ENCODE measurements at places on chromosomes 2 and 18.

DNA sequence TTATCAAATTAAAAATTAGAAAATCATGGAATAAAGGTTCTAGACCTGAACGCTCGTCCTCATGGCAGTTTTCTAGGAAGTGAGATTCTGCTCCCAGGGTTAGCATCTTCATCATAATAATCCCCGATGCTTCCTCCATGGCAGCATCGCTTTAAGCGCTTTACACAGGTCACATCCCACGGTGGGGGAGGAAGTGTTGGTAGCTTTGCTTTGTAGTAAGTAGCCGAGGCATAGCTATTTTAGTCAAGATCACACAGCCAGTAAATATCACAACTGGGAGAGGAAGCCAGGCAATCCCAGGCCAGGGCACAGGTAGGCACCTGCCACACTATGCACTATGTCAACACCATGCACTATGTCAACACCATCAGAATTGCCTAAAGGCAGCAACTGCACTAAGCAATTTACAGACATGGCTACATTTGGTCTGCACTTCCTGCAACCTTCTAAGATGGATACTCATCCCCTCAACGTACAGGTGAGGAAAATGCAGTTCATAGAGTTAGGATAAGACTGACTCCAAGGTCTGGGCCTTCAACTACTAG lies 205.5 kb downstream of the FBXO15 start:
- DNase-seq, result no peak

DNA sequence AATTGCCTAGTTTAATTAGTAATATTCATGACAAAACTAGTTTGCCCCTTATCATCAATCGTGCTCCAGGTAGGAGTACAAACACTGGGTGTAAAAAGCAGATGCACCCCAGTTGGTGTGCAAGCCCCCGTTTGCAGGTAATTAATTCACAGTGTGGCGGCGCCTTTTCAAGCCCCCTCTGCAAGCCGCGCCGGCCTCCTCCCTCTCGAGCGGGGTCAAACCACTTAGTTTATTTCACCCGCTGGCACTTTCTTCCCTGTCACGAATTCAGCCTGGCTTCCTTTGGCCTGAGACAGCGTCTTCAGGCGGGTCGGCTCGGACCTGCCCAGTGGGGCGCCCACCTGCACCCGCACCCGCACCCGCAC lies 64.7 kb upstream of the MAPRE2 start:
- no peak for DNase-seq

- no peak for DNase-seq
These were observed 6.0 kb downstream of the KRCC1 start for GRCh38 chr2:88049622-88050021.

- DNase-seq, result no peak
These were observed 84.7 kb upstream of the STON1 start for GRCh38 chr2:48445091-48445725.

DNA sequence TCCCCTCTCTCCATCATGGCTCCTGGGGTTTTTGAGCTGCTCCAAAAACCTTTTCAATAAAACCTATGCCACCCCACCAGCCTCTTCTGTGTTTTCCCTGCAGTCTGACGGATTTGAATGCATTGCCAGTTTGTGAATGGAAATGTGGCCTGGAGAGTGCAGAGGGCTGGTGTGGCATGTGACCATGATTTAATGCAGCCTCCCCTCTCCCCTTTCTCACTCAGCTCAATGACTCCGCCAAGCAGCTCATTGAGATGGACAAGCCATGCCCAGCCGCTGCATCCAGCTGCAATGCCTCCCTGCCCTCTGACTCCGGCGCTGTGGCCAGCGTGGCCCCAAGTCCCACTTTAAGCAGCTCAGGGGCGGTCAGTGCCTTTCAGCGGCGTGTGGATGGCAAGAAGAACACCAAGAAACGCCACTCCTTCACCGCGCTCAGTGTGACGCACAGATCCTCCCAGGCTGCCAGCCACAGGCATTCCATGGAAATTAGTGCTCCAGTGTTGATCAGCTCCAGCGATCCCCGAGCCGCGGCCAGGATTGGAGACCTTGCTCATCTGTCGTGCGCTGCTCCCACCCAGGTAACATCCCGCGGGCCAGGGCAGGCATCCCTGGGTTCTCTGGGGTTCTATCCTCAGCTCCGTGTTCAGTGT lies 215.3 kb downstream of the SEPTIN10 start:
- no peak for DNase-seq

- DNase-seq, result no peak
These were observed 9.7 kb upstream of the WNT10A start for GRCh38 chr2:218870984-218871344.

DNA sequence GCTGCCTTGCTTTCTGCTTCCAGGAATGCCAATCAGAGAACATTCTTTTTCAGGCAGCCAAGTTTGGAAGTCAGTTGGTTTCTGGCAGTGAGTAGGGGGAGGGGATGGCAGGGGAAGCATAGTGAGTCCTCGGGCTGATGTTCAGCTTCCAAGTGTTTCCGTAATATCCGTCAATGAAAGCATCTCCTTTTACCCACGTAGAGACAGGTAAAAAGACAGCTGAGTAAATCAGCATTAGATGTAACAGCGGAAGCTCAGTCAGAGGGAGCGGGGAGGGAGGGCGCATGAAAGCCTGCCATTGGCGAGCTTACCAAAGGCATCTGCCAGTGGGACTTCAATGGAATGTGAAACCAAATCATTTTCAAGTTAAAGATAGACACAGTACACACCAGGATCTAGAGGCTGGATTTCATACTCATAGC lies 117.1 kb upstream of the DTNA start:
- DNase-seq, result no peak

- DNase-seq, result no peak
These were observed 247.9 kb upstream of the SYT4 start for GRCh38 chr18:43525169-43525568.

DNA sequence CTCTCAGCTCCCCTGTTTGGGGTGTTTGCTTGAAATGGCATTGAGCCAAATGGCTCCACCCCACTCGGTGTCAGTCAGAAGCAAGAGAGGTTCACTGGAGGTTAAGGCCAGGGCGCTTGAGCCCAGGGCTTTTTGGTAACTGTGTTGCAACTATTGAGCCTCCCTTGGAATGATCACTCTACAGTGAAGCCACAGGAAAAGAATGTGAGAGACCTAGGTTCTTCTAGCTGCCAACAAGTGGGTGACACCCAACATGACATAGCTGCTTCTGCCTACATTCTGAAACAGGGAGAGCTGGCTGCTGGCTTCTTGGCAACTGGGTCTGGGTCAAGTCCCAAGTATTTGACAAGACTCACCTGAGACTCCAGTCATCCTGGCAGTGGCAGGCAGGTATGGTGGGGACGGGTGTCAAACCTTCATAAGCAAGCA lies 7.1 kb upstream of the GRHL1 start:
- DNase-seq, result no peak

DNA sequence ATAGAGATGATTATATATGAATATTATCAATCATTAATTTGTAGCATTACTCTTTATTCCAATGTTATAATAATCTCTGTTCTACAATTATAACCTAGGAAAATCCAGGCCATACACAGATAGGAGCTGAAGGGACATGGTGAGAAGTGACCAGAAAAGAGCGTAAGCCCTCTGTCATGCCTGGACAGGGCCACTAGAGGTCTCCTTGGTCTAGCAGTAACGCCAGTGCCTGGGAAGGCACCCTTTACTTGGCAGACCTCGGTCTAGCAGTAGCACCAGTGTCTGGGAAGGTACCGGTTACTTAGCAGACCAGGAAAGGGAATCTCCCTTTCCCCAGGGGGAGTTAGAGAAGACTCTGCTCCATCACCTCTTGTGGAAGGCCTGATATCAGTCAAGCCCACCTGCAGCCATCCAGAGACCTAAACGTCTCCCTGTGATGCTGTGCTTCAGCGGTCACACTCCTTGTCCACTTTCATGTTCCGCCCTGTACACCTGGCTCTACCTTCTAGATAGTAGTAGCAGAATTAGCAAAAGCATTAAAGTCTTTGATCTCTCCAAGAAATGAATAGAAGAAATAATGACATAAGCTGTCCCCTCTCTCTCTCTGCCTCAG lies 447.5 kb upstream of the FSIP2 start:
- DNase-seq, result no peak

DNA sequence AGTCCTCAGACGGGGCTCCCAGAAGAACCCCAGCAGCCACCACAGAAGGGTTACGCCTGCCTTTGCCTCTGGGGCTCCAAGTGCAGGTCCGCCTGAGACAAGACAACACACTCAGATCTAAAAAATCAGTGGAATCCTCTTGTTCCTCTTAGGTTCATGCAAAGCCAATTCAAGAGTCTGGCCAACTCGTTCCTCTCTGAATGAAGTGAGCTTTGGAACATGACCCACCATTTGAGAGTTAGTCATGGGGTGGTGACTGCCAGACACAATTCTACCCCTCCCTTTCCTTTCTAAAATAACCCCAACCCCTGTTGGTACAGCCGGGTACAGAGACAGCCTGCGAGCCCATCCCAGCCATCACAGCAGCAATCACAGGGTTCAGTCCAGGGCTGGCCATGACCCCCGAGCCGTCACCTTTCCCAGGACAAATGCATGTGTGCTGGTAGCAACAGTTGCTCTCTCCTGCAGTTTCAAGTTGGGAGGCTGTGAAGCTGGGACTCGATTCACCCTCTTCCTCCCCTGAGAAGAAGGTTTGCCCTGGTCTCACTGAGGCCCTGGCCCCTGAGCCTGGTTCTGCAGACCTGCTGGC lies 183.1 kb upstream of the SH3BP4 start:
- DNase-seq, result no peak

DNA sequence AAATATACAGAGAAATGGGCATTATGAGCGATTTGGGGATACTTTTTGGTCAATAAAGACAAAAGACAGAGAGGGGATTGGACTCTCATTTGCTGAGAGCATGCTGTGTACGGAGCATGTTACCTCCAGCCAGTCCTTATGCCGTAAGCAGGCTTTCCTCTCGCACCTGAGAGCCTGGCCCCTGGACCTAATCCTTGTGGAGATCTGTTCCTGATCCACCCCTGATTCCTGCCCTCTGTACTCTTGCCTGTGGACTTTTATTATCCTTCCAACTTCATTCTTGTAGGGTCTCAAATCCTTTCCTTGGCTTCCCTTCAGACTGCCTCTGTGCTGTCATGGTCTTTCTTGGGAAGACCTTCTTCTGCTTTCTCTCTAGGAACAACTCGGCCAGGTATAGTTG lies 803.1 kb upstream of the RAB6C start:
- no peak for DNase-seq

DNA sequence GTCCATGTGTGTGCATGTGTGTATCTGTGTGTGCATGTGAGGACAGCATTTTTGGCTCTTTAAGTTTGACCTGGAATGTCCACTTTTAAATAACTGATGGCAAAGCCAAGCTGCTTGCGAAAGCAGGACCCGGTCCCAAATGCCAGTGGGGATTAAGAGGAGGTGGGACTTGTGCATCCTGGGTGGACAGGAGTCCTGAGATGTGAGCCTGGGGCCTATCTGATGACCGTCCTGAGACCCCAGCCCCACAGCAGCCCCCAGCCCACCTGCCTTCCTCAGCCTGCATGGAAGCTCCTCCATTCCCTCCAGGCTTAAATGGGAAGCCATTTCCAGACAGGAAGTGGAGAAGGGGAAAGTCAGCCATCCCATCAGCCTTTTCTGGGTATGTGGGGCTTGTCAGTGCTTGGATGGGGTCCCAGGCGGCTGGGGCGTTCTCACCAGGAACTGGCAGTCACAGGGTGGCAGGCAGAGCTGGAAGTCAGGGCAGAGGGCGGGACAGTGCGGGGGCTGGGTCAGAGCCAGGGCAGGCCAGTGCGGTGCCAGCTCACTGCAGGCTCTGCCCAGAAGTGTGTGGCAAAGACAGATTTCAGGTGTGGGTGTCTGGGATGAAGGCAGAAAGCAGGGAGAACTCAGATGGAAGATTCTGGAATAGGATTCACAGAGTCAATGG lies 117.8 kb downstream of the ACKR3 start:
- DNase-seq, result no peak

Data from activated gamma-delta T cell treated with Interleukin-2 at 50 U/mL for 16 hours (primary cell).